ENCODE measurements at places on chromosomes 13 and 19.

GRCh38 chr13:97630725-97631124, 196.8 kb downstream of the RAP2A start:
- no peak for DNase-seq

GRCh38 chr13:79775830-79776229, 294.9 kb downstream of the NDFIP2 start:
- peak; percentile 18 for DNase-seq

DNA sequence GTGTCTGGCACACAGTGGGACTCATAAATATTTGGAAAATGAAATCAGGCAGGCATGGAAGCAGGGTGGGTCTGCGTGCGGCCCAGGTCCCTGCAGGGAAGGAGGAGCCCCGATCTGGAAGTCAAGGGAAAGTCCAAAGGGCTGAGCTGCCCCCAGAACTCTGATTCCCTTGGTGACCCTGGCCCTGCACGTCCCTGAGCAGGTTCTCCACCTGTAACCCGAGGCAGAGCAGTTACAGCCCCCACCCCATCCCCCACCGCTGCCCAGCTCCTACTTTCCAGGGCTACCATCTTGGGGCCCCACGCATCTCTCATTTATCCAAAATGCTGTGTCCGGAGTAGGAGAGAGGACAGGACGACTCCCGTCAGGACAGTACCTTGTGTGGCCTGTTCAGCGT, 2.1 kb downstream of the PLEKHF1 start:
- no peak for DNase-seq

- DNase-seq: no peak
These were observed 26.9 kb downstream of the UFM1 start for GRCh38 chr13:38376546-38376945.

- DNase-seq: no peak
These were observed 670 bp downstream of the BSPH1 start for GRCh38 chr19:47991191-47991808.

All from GM20000 (cell line).